Common myeloid progenitor, CD34-positive (primary cell): ENCODE measurements at places on chromosomes 12 and 14.

GRCh38 chr14:53956427-53957201 lies at the start of gene BMP4:
TSS of gene BMP4 (minus strand) at chr14:53956825. CDS start at chr14:53952222, 4,603 bp downstream.
- DNase-seq, result peak; percentile 32

- DNase-seq, result peak; percentile 64
Observed at GRCh38 chr14:45246691-45247090, 6.3 kb downstream of the MIS18BP1 start.

GRCh38 chr14:74804219-74804825 lies 41.2 kb downstream of the YLPM1 start:
- peak; percentile 66 for DNase-seq

- DNase-seq, result no peak
Observed at GRCh38 chr12:31740628-31741027, 11.8 kb upstream of the AMN1 start.

DNA sequence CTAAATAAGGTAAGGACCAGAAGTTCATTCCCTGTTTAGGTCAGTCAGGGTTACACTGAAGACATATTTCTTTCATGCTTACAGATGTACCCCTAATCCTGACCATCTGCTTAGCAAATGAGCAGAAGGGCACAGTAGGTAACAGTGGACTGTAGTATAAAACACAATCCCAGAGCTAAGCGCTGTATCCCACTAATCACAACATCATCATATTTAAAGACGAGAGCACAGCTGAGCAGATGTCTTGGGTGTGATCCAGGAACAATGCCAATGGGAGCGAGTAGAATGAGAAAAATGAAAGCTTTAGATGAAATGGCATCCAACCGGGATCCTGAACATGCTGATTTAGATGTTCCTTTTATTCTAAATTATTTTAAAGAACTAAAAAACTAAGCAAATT lies 213.4 kb downstream of the CCER1 start:
- DNase-seq, result no peak

GRCh38 chr14:76432827-76433752 lies 57.2 kb downstream of the ESRRB start:
- no peak for DNase-seq

- peak; percentile 81 for DNase-seq
Observed at GRCh38 chr14:102316338-102316742, 3.2 kb upstream of the ZNF839 start.

DNA sequence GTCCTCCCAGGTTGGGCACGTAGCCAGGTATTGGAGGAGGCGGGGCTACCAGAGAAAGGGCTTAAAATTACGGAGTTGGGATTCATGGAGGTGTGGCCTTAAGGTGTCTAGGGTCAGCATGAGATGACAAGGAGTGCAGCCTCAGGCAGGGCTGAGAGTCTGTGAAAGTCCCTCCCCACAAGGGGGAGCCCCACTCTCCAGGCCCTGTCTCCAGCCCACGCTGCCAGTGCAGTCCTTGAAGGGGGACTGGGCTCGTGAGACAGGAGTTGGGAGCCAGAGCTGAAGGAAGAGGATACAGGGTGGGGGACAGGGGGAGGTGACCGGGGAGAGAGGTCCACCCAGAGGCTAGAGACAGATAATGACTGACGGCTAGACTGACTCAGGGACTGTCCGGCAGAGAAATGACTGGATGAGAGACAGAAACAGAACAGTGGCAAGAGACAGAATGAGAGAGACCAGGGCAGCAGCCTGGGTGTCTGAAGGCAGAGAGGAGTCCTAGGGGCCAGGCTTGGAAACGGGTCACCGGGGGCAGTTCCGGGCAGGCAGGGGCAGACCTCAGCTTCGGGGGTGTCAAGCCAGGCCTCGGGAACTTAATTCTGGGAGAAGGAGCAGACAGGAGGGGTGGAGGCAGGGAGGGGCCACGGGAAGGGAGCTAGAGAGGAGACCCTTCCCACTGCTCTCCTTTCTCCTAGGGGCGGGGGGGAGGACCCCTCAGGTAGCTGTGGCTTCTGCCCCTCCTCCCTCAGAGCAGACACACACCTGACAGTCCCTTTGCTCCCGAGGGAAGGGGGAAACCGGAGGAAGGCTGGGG lies 970 bp downstream of the CDH24 start:
- peak; percentile 74 for DNase-seq

DNA sequence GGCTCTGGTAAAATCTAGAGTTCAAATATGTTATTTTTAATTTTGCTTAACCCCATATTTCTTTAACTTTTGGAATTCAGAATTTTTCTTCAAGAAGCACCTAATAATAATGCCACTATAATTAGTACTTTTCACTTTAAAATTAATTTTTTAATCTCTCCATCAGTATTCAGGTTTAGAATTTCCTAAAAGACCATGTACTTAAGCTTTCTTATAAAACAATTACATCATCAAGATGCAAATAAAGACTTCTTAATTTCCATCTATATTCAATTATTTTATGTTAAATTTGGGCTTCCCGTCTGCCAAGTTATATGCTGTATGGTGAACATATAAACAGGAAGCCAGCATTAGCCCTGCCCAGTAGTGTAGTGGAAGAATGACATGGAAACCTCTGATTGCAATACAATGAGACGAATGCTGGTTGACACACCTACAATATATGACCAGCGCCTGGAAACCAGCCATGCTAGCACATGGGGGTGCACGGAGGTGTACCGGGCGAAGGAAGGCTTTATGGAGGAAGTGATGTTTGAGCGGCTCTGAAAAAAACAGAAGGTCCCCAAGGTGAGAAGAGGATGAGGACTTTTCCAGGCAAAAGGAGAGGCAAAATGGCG lies 82.2 kb downstream of the LLPH start:
- no peak for DNase-seq

- peak; percentile 66 for DNase-seq
Observed at GRCh38 chr12:34033628-34034296, 11.5 kb downstream of the ALG10 start.

GRCh38 chr12:7837366-7837765 lies 35.3 kb downstream of the SLC2A14 start:
- DNase-seq, result no peak

- peak; percentile 19 for DNase-seq
Observed at GRCh38 chr12:81450920-81451739, 308.0 kb downstream of the PPFIA2 start.

DNA sequence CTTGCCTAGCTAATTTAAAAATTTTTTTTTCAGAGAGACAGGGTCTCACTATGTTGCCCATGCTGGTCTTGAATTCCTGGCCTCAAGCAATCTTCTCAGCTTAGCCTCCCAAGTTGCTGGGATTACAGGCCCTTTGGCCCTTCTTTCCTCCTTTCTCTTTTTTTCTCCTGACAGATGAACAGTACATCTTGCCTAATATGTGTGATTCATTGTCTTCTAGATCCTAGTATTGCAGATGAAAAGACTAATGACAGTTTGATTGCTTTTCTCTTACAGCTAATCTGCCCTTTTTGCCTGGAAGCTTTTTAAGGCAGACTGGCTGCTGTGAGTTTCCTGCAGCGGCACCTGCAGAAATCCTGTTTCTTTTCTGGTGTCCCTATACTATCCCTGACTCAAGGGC lies 12.0 kb downstream of the DEPDC4 start:
- no peak for DNase-seq

DNA sequence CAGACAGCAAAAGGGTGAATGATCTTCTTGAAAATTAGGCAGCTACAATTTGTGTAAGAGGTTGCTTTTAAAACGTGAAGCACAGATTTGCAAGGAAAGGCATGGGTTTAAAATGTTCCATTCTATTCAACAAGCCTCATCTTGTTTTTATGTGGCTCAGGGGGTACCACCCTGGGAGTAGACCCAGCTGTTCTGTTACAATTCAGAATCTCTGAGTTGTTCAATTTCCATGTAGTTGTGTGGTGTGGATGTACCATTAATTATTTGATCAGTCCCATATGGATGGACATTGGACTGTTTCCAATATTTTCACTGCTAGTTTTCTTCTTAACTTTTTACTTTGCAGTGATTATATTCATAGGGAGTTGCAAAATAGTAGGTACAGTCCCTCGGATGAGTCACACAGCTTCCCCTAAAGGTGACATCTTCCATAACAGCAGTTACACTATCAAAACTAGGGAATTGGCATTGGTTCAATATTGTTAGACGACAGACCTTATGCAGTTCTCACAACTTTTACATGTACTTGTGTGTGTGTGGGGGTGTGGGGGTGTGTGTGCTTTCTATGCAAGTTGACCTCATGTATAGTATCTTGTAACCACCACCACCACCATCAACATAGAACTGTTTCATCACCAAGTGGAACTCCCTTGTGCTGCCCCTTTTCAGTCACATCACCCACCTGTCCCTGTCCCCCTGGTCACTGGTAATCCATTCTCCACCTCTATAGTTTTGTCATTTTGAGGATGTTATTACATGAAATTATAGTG lies 59.0 kb upstream of the CAPRIN2 start:
- DNase-seq, result no peak

GRCh38 chr14:48731260-48731659 lies 854.9 kb downstream of the RPS29 start:
- no peak for DNase-seq

- DNase-seq, result no peak
Observed at GRCh38 chr12:113889891-113890581, 76.1 kb downstream of the RBM19 start.

DNA sequence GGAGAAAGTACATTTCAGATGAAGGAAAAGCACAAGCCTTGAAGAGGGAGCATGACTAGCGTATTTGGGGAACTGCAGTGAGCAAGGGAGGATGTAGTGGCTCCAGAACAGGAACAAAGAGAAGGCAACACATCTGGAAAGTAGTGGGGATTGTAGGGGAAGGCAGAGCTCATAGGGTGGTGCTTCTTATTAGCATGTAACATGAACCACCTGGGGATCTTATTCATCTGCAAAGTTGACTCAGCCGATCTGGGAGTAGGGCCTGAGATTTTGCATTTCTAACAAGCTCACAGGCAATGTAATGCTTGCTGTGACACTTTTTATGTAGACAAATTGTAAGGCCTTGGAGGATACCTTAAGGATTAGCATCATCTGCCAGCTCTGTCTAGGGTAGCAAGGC lies 447.3 kb downstream of the NELL2 start:
- DNase-seq, result no peak

DNA sequence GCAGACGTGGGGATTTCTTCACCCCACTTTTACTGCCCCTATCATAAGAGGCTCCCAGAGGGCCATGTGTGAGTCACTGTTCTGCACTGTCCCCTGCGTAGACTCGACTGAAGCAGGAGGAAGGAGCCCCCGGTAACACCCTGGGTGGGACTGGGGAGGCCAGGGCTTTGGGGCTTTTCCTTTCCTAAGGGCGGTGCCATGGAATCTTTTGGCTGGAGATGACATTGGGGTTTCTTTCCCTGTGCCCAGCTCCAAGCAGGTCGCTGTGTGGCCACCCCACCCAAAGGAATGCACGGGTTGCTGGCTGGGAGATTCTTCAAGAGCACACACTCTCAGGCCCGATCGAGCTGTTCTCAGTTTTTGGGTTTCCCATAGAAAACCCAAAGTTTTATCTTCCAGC lies 62.3 kb upstream of the RIN3 start:
- DNase-seq, result no peak

- DNase-seq, result no peak
Observed at GRCh38 chr14:77148510-77149231, 7.1 kb upstream of the ZDHHC22 start.

GRCh38 chr12:26229910-26230309 lies 34.5 kb downstream of the SSPN start:
- no peak for DNase-seq
